ENCODE measurements at places on chromosomes 2 and 18. TPM values are rescaled to one million over a fixed set of nuclear protein-coding genes. Genes with fewer than 3 reads are reported as not detected.

DNA sequence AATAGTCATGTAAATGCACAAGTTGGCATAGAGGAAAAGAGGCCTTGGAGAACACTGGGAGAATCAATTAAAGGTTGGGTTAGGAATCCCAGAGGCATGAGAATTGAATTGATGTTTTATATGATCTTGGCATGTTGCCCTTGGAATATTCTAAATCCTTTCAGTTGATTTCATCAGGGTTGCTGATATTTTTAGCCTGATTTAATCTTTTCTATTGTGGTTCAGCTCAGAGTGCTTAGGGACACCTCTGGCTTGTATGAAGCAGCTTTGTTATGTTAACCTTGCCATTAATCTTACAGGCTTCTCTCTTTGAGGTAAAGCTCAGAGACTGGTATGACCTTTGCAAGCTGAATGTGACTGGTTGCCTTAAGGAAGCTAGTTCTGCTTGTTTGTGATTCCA is 64.4 kb upstream of the LYPD6B start:
- no peak for DNase-seq

GRCh38 chr2:68330691-68331090 is 10.9 kb upstream of the CNRIP1 start:
- no peak for DNase-seq

DNA sequence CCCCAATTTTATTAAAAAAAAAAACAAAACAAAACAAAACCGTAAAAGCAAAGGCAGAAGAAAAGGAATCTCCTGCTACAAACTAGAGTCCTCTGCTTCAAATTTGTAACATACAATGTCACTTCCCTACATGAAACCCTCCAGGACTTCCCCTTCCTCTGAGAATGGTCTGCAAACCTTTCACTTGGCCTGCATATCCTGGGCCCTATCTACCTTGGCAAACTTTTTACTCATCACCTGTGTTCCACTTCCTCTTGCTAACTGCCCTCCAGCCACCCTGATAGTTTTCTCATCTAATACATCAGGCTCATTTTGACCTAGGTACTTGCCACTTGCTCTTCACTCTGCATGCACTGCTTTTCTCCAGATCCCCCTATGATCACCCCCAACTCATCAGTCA is 255.5 kb downstream of the ETAA1 start:
- DNase-seq: no peak

The KIAA2012 gene
- not detected for total RNA-seq

The LAMA1 gene
- total RNA-seq: 1.5 TPM

- DNase-seq: no peak
Measured at GRCh38 chr18:10033016-10033399, 119.2 kb downstream of the VAPA start.
